ENCODE measurements at places on chromosomes 12 and 14.

- DNase-seq: no peak
Observed at GRCh38 chr14:21991130-21991529, 317.5 kb upstream of the OR4E1 start.

DNA sequence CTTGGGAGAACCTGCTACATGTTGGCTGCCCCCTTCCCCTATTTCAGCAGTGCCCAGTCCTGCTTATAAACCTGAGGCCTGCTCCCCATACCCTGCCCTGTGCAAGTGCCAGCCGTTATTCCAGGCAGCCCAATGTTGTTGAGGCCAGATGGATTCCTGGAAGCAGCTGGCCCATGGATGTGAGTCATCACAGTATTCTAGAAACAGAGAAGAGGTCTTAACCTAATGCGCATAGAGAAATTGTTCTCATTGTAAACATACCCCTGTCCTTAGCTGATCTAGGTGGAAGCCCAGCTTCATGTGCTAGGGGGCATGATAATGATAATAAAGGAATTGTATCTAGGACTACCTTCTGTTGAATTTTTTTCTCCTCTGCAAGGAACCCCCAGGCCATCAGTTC lies 69.7 kb downstream of the TSPAN11 start:
- no peak for DNase-seq

DNA sequence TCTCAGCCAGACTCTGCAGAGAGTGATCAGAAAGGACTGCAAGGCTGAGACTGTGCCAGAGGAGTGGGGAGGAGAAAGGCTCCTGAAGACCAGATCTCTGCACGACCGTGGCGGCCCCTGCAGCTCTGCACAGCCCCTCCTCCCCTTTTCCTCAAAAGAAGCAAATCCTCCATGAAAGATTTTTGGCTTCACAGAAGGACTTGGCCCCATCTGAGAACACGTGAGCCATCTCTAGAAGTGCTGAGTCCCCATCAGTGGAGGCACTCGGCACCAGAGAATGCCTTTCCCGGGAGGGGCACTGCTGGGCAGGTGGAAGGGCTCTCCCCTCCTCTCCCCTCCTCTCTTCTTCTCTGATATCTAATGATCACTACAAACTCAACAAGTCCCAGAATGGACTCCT lies 6.8 kb downstream of the FIGNL2 start:
- no peak for DNase-seq

GRCh38 chr14:49896966-49897365 lies 4.1 kb downstream of the ARF6 start:
- DNase-seq: no peak

DNA sequence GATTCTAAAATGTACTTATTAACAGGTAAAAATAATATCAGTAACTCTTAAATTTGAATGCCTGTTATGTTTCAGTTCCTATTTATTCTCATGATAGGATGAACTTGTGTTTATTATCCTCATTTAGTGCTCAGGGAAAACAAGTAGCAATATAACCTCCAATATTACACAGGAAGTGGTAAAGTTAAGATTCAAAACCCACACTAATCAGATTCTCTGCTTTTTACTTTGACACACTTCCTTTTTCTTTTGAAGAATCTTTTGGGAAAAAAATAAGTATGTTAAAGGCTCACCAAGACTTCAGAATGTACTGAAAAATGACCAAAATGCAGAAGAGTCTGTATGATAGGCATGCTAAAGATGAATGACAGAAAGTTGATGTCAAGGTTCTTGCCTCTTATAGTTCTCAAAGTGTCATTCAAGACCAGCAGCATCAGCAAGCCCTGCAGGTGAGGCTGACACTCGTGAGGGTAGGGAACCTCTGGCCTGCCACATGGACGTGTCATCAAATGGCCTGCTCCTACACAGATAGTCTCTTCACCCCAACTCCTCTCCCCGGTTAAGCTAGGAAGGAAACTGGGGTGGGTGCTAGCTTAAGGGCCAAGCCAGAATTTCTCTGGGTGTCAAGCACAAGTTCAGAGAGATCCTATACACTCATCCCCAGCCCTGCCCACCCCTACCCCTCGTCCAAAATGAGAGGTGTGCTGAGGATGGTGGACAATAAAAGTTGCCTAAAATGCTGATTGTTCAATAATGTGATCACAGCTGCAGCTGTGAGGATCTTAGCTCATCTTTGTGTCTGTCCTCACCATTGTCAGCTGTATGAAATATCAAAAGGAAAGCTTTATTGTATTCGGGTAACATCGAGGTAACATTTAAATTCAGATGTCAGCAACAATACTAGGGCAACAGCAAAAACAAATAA lies 6.3 kb downstream of the TBPL2 start:
- DNase-seq: no peak

DNA sequence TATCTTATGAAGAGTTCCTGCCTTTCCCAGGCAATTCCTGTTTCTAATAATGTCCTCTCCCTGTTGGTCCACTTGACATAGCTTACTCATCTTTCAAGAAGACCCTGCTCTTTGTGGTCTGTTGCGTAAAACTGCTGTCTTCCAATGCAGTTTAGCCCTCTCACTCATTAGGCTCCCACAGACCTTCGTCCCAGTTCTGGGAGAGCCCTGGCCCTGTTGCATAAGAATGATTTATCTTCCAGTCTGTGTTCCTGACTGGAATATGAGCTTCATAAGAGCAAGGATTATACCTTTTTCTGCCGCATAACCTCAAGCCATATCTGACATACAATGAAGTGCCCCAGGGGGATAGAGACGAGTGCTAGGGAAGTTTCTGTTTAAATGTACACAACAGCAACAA lies 365.9 kb upstream of the NOVA1 start:
- no peak for DNase-seq

DNA sequence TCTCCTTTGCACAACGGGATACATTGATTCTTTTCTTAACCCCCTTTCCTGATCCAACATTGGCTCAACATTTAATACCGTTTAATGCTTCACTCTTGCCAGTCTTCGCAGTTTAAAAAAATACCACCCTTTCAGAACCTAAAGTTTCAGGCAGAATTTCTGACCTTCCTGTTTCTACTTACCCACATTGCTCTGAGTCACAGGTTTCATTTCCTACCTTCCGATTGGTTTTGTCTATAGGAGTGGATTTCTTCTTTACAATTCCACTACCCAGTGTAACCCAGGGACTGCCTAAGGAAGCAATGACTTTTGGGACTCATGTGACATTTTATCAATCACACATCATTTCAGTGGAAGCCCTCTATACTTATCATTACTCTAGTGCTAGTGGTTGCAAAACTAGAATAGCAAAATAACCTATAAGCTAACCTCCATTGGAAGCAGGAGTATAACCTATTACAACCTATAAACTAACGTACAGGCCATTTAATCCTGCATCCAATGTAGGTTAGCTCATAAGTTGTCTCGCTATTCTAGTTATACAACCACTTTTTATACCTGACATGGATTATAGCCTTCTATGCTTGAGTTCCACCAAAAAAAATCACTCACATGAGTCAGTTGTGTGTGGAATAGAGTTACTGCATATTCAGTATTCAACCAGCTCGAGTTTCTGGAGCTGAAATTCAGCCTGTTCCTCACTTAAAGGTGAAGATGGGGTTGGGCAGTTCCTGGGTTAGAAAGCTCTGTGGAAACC lies 64.9 kb upstream of the KITLG start:
- DNase-seq: no peak

- DNase-seq: no peak
Observed at GRCh38 chr12:3357950-3358525, 133.0 kb upstream of the PRMT8 start.

DNA sequence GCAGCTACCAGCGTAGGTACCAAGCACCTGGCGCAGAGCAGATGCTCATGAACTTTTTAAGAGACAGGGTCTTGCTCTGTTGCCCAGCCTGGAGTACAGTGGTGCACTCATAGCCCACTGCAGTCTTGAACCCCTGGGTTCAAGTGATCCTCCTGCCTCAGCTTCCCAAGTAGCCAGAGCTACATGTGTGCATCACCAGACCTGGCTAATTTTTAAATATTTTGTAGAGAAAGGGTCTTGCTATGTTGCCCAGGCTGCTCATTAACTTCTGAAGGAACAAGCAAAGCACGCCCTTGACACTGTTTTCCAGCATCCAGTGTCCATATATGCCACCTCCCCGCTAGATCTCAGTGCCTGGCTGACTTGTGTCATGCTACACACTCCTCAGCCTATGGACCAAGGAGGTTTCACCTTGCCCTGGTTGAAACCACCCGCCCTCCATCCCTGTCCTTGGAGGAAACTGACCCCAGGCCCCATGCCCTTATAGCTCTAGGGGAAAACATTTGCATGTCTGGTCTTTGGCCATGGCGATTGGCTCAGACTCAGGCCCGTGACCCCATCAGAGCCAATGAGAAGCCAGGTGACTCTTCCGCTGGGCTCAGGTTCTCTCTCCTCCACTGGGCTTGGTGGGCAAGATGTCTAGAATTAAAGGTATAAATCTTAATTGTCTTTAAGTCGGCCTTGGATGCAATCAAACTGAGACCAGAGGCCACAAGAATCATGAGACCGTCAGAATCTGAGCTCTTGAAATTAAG lies 26.3 kb downstream of the TESC start:
- no peak for DNase-seq

All from SIG-M5 (cell line).